ENCODE measurements at places on chromosomes 5 and 9.

- peak; percentile 80 for DNase-seq
Observed at GRCh38 chr9:135711391-135711790, 9.4 kb downstream of the KCNT1 start.

- DNase-seq, result no peak
Observed at GRCh38 chr9:87467187-87467586, 30.5 kb upstream of the DAPK1 start.

DNA sequence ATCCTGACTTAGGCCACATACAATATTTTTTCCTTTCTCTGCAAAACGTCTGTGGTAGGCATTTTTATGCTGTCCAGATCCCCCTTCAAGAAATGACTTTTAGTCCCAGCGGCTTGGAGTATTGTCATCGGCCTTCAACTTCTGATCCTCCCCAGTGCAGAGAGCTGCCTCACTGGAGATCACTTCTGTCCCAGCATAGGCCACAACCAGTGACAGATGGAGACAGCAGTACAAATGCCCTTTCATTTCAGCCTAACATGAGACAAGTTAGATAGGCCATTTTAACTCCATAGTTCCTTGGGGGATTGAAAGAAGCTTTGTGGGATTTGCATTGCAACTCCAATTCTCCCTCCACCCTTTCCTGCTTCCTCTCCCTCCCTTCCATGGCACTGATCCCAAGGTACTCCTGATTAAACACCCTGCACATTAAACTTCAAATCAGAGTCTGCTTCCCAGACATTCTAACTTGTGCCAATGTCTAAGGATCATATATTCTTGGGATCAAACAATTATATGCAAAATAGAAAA is 3.2 kb upstream of the MAMDC2 start:
- no peak for DNase-seq

DNA sequence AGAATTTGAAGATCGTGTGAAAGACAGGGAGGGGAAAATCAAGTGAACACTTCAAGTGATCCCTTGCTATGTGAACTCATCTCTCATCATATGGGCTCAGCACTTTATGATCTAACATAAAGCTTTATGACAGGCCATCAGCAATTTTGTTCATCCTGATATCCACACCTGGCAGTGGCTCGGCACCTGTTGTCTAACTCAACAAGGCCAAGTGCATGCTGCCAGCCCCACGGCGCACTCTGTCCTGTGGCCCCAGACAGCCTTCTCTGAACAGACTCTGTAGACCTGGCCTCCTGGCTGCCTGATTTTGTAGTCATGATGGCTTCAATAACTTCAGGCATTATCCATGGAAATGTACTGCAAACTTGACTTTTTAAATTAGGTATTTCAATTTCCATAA is 106.3 kb downstream of the MEF2C start:
- DNase-seq, result no peak

DNA sequence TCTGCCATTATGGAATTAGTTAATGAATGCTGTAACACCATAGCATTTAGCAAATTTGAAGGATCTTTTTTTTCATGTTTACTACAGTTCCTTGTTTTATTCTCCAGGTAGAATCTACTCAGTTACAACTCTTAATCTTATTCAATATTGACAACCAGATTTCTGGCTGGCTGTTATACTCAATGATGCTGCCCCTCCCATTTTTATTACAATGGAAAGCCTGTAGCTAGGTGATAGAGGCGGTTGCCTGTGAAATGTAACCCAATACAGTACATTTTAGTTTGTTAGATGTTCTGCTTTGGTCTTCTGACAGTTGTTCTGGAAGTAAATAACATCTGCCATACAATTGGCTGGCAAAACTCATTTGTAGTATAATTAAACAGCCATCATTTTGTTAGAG is 294.2 kb downstream of the DMRTA1 start:
- no peak for DNase-seq

GRCh38 chr5:19048726-19049125 is 939.3 kb downstream of the CDH18 start:
- no peak for DNase-seq

GRCh38 chr9:74414325-74414724 is 82.8 kb upstream of the RORB start:
- no peak for DNase-seq
